ENCODE measurements at places on chromosomes 2 and 18. TPM values are rescaled to one million over a fixed set of nuclear protein-coding genes. Genes with fewer than 3 reads are reported as not detected.

Gene PRSS56
- not detected for total RNA-seq

DNA sequence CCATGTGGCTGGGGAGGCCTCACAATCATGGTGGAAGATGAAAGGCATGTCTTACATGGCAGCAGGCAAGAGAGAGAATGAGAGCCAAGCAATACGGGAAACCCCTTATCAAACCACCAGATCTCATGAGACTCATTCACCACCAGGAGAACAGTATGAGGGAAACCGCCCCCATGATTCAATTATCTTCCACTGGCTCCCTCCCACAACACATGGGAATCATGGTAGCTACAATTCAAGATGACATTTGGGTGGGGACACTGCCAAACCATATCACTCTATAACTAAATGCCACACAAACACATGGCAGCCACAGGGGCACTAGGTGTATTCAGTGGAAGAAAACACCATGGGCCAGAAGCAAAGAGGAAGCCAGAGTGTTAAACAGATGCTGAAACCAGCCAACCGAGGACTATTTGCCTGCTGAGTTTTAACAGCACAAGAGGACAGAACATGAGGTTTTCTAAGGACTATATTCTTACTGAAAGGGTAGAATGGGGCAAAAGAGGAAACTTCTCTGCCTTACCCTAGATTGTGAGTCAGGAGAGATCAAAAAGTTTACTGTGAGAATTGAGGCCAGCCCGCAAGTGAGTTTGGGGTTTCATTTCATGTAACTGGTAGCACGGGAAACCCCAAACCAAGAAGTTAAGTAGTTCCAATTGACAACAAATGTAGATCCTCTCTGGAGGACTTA, 49.2 kb downstream of the SIGLEC15 start:
- peak; percentile 37 for DNase-seq

Gene C2orf78
- total RNA-seq, result not detected

GRCh38 chr2:196591621-196592022, 47.9 kb upstream of the CCDC150 start:
- DNase-seq, result no peak

GRCh38 chr2:203490391-203490790, 44.7 kb downstream of the RAPH1 start:
- no peak for DNase-seq

GRCh38 chr18:58687871-58688308, 16.6 kb downstream of the MALT1 start:
- no peak for DNase-seq
